ENCODE measurements at places on chromosomes 12 and 14. TPM values are rescaled to one million over a fixed set of nuclear protein-coding genes. Genes with fewer than 3 reads are reported as not detected.

The FOXJ2 gene
- total RNA-seq = 5.8 TPM

The ACOT6 gene
- not detected for total RNA-seq

The KRT75 gene
- total RNA-seq = not detected

The DPF3 gene
- total RNA-seq = not detected

The NKX2-1 gene
- not detected for total RNA-seq

The RNASE4 gene
- total RNA-seq = 18.5 TPM

The DNAJC22 gene
- 22.0 TPM for total RNA-seq

The STAC3 gene
- 0.95 TPM for total RNA-seq

The REP15 gene
- not detected for total RNA-seq

The RAB5B gene
- 26.3 TPM for total RNA-seq

DNA sequence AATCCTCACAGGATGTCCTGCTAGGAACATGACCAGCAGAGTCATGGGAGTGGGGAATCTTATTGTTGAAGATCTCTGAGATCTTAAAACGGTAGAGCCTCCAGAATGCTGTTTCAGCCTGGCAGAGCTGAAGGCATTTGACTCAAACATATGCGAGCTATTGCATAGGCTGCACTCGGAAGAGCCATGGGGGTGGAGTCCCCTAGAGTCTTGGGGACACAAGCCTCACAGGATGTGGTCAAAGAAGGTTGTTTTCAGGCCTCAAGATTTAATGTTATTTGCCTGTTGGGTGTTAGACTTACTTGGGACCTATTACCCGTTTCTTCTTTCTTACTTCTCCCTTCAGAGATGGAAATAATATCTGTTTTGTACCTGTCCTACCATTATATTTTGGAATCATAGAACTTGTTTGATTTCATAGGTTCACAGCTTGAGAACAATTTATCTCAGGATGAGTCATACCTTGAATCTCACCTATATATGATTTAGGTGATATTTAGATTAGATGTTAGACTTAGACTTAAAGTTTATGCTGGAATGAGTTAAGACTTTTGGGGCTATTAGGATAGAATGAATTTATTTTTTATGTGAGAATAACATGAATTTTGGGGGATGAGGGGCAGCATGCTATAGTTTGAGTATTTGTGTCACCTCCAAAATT lies 172.2 kb upstream of the ATP2B1 start:
- no peak for DNase-seq

DNA sequence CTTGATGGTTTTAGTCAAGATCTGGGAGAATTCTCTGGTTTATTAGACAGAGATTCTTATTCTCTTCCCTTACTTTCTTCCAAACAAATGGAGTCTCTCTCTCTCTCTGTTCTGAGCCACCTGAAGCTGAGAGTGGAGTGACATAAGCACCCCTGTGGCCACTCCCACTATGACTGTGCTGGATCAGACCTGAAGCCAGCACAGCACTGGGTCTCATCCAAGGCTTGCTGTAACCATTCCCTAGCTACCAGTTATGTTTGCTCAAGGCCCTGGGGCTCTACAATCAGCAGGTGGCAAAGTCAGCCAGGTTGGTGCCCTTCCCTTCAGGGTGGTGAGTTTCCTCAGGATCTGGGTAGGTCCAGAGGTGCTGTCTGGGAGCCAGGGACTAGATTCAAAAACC lies 568.5 kb downstream of the AACS start:
- DNase-seq = no peak

- DNase-seq = no peak
Observed at GRCh38 chr12:5187136-5187535, 143.5 kb downstream of the KCNA5 start.

- no peak for DNase-seq
Observed at GRCh38 chr14:86015511-86015910, 485.6 kb downstream of the FLRT2 start.

DNA sequence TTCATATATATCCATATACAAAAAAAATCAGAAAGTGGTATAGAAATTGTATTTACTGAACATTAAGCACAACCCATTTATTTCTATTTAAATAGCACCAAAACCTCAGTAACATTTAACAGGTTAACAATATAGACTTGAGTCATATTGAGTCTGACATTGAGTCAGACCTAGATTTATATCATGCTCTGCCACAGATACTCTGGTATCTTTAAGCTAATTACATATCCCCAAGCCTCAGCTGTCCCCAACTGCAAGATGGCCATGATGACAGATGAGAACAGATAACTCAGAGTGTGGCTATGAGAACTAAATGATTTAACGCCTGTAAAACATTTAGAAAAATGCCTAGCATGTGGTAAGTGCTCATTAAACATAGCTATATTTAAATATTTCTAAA lies 40.3 kb downstream of the IFNG start:
- DNase-seq = no peak

DNA sequence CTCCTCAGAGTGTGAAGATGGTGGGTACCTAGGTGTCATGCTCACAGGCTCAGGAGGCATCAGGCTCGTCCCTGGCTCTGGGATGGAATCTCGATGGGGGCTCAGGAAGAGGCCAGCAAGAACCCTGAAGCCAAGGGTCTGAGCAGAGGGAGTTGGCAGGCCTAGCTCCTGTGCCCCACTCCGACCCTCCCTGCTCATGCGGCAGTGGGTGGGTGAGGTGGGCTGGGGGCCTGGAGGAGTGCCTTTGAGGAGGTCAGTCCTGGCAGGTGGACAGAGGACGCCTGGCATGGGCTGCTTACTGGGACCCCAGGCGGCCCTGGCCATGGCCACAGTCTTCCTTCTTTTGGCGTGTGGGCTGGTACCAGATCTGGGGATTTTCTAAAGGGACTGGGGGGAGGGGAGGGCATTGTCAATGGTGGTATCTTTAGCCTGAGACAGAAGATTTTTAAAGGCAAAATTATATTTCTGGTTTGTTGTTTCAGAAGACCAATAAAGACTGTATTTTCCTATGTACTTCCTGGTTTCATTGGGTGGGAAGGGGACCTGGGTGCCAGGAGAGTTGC lies 16.0 kb downstream of the LRTM2 start:
- DNase-seq = no peak

GRCh38 chr12:93793007-93793406 lies 115.8 kb downstream of the CRADD start:
- no peak for DNase-seq

GRCh38 chr14:22073801-22074200 lies 400.2 kb upstream of the OR4E1 start:
- no peak for DNase-seq

DNA sequence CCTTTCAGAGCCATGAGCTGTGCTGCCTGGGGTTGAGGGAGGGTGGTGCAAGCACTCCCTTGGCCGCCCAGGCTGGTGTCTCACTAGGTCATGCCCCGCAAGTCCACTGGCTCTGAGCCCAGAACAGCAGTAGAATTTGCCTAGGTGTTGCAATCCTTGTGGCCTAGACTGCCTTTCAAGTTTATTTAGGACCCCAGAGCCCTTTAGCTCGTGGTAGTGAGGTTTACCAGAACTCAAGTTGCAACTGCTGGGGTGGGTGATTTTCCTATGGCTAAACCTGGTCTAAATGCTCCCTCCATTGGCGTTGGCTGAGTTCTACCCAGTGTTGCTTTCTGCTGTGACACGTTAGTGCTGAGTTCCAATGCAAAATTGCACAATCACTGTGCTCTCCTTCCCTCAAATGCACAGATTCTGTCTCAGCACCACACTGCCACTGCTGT lies 287.2 kb downstream of the BCAT1 start:
- DNase-seq = no peak

- no peak for DNase-seq
Observed at GRCh38 chr12:122079532-122080081, 1.1 kb downstream of the MLXIP start.

- peak; percentile 68 for DNase-seq
Observed at GRCh38 chr14:68846466-68846865, 53.6 kb upstream of the ZFP36L1 start.

DNA sequence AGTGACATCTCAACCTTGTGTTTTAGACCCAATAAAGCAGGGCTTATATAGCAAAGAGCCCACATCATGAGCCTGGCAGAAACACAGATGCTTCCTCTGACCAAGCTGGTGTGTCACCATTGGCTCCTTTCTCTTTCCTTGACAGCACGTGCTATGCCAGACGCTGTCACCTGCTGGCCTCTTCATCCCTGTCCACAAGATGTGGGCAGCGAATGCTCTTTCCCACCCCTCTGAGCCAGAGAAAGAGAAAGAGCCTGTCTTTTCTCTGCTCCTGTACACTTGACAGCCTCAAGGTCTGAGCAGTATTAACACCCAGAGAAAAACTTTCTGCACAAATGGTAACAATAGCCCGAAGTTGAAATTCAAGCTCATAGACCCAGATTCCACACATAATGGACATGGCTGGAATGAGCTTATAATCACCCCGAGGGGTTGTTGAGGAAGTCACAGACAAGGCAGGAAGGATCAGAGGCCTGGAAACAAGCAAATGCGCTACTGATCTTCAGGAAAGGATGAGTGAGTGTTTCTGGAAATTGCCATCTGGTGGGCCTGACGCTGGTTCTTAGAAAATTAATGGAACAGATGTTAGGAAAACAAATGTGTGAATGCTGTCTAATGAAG lies 8.9 kb downstream of the TGFB3 start:
- no peak for DNase-seq

GRCh38 chr14:92185559-92185958 lies 63.8 kb downstream of the CPSF2 start:
- no peak for DNase-seq

DNA sequence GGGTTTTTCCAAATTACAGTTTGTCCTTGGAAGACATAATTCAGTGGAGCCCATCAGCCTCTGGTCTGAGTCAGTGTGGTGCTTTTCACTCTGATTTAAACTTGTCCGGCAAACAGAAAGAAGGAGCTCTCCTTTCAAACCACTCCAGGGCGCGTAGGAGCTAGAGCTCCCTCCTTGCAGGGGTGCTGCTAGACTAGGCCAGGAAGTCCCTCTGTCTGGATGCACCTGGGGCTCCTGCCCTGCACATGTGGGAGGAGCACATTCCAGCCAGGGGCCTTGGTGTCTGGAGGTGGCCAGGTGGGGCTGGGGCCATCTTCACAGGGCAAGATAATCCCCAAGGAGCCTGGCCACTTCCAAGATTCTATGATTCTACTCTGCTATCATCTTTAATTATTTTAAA lies 3.1 kb downstream of the SERPINA3 start:
- no peak for DNase-seq
